AG08395 (cell line): ENCODE measurements at places on chromosomes 1 and 21.

DNA sequence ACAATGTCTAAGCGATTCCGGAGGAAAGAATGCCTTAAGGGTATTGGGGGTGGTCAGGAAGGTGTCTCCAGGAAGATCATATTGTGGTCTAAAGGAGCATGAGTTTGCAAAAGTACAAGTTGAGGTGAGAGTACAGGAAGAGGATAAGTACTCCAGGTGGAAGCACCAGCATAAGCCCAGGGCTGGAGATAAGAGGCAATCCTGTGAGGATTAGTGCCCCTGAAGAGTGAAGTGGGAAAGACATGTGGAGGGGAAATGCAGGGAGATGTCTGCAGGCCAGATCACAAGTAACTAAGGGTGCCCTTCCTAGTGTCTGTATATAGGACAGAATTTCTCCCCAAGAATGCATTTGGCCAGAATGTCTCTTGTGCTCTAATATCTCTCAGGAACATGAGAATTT is 188.3 kb upstream of the DPT start:
- no peak for DNase-seq

DNA sequence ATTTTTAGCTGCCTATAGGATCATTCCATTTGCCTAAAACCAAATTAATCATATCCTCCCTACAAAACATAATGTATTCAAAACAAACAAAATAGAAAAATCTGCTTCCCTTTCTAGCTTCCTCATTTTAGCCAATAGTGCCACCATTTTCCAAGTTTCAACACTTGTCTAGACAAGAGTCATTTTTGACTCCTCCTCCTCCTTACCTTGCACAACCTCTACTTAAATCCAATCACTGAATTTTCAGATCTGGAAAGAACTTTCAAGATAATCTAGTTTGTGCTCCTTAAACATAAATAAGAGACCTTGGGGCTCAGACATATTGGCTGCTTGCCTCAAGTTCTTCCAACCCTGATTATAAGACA is 7.4 kb downstream of the STX6 start:
- no peak for DNase-seq

- DNase-seq = peak; percentile 35
Measured at GRCh38 chr1:248404024-248404423, 1.2 kb downstream of the OR2T1 start.

- no peak for DNase-seq
Measured at GRCh38 chr21:40331804-40332203, 464.6 kb downstream of the PCP4 start.

- DNase-seq = no peak
Measured at GRCh38 chr1:115969509-115969908, 6.8 kb upstream of the SLC22A15 start.

DNA sequence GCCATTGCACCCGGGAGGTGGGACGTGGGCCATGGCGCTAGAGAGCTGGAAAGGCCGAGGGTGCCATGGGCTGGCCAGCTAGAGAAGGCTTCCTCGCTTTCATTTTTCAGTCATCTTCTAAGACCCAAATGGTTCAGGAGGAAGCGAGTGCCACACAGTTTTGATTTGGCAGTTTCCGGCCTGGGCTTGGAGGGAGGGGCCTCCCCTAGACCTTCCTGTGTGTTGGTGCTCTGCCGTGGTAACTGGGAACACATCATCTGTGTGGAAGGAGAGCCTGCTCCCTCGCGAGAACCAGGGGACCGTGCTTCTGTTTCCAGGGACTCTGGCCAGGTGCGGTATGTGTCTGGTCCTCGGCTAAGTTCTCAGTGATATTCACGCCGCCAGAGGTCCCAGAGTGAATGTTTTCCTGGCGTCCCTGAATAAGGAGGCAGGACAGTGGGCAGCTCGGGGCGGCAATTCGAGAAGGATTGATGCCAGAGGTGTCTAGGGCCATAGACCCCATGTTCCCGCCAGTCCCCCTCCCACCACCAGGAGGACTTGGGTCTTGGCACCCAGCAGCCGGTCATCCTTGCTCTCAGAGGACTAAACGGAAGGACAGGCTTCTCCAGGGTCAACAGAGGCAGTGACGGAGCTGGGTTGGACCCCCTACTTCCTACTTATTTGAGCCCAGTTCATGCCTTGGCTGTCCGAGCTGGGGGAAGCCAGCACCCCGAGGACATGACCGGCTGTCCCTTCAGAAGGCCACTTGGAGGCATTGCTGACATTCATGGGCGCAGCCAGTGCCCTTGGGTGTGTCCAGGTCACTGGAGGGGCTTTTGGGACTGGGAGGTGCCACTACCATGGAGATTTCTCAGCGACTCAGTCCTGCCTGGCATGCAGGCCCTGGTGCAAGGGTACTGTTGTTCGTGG is 2.7 kb upstream of the NPHP4 start:
- DNase-seq = no peak

DNA sequence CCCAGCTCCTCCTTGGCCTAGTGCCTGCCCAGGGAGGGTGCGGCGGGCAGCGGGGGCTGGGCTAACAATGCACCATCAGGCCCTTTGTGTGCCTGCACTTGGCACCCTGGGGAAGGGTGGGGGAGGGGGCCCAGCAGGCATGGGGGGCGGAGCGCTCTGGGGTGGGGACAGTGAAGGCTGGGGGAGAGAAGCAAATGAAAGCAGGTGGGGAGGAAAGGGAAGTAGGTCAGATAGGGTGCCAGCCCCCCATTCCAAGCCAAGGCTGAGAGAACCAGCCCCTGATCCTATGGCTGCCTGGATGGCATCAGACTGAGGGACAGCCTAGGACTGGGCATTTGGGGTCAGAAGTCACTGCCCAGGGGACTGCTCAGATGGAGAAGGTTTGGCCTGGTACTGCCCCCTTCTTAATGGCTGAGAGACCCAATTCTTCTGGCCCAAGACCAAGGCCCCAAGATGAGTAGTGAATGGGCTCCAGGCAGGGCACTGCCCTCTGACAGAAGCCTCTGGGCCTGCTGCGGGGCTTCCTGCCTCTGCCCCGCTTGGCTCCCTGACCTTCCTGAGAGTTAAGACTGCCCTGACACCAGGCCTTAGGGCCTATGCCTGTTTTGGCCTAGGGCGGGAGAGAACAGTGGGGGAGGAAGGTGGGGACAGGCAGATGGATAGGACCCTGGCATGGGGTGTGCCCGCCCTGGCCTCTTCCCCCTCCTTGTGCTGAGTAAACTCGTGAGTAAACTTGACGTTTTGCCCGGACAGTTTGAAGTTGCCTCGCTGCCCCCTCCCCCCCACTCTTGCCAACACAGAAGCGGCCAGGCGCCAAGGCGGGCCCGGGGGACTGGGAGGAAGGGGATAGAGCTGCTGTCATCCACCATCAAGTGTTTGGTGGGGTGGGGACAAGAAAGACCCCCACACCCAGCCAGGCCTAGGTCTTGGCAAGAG is 2.7 kb downstream of the ZBTB7B start:
- DNase-seq = no peak
